ENCODE measurements at places on chromosomes 2 and 18.

DNA sequence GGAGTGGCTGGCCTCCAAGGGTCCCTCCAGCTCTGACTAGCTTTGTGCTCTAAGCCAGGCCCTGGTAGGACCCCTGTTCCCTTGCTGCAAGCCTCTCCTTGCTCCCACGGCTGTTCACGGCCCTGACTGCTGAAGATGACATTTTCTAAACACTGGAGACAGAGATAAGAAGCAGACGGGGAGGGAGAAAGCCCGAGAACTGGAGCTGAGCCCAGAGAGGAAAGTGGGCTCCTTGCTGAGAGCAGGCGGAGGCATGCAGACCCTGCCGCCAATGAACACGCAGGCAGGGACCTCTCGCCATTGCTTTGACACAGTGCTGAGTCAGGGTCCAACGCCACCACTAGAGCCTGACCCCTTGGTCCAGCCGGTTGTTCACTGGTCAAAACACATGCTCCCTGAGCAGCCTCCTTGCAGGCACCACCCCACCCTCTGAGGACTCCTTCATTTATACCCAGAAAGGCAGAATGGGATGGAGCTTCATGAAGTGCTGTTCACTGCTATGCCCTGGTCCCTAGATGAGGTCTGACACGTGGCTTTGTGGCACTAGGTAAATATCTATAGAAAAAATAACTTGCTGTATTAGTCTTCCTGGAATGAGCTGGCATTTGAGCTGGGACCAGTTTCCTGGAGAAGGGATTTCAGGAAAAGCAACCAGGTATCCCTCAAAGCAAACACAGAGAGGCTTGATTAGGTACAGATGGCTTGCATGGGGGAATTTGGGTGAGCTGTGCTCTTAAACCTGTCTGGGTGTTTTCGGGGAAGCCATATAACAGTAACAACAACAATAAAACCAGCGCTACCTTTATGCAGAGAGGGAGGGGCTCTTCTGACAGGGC is 65.7 kb downstream of the MCFD2 start:
- no peak for DNase-seq

DNA sequence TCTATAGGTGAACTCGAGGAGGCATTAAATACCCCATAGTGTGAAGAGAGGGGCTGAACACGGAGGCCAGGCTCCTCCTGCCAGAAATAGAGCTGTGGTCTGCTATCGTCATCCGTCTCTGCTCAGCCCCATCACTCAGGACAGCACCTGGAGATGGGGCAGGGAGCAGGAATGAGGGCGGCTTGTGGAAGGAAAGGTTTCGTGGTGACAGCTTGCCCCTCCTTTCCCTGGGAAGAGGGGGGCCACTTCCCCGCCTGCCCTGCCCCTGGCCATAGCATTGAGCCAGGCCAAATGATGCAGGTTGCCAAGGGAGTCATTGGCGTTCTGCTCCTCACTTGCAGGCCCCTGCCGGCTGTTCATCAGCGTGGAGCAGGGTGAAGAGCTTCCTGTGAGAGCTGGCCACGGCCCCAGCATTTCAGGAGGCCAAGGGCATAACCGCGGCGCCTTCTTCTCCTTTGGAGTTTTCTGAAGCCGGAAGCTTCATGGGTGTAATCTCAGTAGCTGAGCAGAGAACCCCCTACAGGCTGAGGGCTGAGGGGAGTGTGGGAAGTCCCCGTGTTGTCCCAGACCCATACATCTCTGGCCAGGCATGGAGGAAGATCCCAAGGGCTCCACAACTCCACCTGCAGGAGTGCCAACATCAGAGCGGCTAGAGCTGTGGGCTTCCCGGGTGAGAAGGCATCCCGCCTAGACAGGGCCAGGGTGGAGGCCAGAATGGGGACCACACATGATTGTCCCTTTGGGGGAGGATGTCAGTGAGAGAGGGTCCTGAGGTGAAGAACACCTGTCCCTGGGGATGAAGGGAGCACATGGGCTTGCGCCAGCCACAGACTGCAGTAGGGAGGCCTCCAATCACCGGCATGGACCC is 112.5 kb upstream of the GLI2 start:
- no peak for DNase-seq

GRCh38 chr2:120654381-120655134 is 81.1 kb upstream of the GLI2 start:
- no peak for DNase-seq

DNA sequence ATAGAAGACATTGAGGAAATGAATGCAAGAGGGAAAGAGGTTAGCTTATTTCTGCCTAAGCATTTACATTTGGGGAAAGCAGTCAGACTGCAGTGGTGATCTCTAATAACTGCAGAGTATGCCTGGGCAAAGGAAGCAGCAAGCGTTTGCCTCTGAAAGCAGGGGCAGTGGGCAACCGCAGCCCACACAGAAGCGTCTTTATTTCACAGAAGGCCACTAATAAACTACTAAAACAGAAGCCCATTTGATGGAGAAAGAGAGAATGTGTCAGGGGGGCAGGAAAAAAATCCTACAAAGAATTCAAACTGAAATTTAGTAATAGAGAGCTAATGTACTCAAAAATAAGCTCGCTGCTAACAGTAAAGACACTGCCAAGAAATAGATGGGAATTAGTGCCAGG is 53.1 kb downstream of the LRRTM4 start:
- no peak for DNase-seq

DNA sequence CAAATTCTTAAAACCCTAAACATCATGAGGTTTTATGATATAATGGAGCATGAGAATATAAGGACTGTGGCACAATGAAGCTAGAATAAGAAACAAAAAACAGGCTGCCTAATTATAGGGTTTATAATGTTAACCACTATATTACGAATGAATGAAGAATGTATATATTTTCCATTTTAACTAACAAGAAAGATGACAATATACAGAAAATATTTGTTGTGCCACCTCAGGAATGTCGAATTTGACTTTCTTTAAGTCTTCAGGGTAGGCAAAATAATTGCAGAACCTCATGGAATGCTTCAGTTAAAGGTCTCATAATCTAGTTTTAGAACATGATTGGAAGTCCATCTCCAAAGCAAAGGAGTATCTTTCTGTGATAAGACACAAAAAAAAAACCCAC is 282.9 kb upstream of the SLC8A1 start:
- no peak for DNase-seq

DNA sequence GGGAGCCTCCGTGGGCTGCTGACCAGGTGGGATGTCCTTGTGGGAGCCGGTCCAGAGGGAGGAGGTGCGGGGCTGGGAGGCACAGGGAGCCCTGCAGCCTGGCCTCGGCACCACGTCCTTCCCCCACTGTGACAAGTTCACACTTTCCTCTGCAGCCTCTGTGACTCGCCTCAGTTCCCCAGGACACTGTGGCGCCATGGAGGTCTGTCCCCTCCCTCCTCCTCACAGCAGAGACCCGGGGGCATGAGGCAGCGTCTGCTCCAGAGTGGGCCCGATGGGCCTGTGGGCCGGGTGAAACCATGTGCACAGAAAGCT is 27.3 kb upstream of the KCNG2 start:
- no peak for DNase-seq

GRCh38 chr18:55861266-55861665 is 273.3 kb upstream of the TCF4 start:
- DNase-seq = no peak

GRCh38 chr18:32287249-32287648 is 97.4 kb downstream of the MEP1B start:
- peak; percentile 67 for DNase-seq

GRCh38 chr18:70459251-70459650 is 170.4 kb downstream of the SOCS6 start:
- DNase-seq = no peak

GRCh38 chr2:224999754-225000153 is 42.5 kb downstream of the DOCK10 start:
- no peak for DNase-seq

DNA sequence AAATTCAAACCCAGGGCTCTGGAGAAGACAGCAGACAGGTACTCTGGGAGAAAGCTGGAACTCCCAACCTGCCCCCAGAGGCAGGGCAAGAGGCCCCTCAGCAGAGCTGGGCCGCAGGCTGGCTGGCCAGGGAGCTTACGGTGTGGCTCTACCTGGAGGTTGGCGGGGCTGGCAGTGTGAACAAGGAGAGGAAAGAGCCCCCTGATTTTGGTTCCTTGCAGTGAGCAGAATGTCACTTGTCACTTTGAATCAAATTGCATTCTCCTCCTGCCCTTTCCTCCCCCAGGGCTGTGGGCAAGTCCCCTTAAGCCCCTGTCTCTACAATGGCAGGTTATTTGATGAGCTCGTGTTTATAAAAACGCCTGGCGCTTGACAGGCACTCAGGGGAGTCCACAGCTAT is 32.6 kb downstream of the MYO7B start:
- peak; percentile 48 for DNase-seq

DNA sequence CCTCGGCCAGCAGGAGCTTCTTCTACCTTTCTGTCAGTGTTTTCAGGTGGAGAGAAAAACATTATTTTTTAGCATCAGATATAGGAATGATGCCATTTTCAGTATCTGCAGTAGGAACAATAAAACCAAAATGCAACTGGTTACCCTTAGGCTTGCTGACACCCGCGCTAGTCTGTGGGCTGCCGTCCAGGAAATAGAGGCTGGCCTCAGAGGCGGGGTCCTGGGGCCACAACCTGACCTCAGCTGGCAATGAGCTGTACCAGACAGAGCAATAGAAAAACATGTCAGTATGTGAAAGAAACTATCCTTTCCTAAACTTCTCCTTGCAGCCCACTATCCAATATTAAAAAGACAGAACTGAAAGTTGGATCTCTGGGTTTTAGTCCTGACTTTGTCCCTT is 4.6 kb upstream of the ST6GAL2 start:
- no peak for DNase-seq

DNA sequence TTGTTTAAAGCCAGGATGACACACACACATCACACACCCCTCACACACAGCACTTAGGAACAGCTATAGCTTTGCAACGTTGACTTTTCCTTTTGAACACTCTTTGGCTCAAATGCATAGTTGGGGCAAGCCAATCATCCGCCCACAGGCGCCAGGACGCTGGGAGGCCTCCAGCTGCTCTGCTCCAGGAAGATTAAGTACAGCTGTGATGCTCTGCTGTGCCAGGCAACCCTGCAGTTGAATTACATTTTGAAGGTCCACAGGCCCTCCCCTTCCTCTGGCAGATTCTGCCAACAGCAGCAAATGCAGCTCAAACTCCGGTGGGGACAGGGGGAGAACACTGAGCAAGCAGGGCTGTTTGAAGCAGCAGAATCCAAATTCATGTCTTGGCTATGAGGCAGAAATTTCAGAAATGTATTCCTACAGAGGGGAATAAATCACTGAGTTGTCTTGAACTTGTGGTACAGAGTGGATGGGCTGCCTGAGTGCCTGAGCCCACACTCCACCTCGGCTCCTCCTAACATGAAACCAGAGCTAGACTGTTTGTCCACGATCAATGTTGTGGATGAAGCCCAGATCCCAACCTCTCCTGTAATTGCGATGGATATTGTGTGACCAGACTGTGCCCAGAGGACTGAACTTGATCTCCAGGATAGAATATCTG is 86.5 kb upstream of the PPP1CB start:
- DNase-seq = peak; percentile 80

DNA sequence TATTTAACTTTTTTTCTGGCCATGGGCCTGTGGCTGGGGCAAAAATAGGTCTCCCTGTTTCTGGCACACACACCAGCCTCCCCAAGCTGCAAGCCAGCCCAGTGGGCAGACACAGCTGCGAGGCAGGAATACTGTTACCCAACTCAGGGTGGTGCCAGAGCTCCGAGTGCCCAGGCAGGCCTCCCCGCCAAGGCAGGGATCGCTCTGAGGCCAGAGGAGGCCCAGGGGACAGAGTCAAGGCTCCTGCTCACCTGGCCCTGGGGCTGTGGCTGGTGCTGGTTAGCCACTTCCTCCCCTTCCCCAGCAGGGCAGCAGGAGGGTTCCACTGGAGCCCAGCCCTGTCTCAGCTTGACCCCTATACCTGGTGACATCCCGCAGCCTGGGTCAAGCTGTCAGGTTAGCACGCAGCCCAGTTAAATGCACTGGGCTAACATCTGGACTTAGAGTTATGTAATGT is 67.1 kb upstream of the EPAS1 start:
- no peak for DNase-seq

GRCh38 chr2:79179036-79179435 is 19.5 kb upstream of the REG3A start:
- DNase-seq = no peak

DNA sequence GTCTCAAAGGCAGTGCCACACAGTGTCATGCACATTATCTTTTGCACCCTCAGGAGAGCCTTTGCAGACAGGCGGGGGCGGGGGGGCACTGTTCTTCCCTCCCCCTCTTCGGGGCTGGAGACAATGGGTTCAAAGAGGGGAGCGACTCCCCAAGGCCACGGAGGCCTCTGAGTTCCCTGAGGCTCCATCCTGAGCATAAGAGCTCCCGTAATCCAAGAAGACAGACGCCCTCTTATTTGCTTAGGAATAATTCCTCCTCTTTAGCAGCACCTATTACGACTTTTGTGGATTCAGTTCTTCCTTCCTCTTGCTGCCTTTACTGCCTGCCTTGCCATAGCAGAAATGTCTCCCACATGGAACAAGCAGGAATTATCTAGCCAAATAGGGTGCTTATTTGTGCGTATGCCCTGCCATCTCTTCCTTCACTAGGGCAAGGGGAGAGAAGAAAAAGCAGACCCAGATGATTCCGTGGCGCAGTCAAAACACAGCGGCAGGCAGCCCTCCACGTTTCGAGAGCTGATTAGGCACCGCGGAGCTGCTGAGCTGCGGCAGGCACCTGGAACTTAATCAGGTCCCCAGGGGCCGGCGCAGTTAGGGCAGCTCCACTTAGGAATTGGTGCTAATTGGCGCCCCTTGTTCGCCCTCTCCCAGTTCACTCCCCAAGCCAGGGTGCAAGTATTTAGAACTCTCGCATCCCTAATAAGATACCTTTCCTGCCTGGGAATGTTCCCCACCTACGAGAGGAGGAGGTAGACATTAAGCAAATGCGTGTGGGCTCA is 233.4 kb upstream of the MYT1L start:
- DNase-seq = no peak

- no peak for DNase-seq
Measured at GRCh38 chr2:219291910-219292490, 12.8 kb downstream of the DNAJB2 start.

DNA sequence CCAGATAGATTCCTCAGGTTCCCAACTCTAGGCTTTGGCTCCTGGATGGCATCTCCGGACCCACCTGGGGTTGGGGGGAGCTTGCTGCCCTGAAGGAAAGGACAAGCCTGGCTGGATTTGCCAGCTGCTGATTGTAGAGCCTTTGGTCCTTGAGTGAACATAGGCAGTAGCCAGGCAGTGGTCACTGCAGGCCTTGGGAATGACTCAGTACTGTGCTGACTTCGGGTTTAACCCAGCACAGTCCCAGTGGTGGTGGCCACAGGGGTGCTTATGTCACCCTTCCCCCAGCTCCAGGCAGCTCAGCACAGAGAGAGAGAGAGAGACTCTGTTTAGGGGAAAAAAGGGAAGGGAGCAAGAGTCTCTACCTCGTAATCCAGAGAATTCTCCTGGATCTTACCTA is 27.7 kb upstream of the ACTR2 start:
- no peak for DNase-seq

DNA sequence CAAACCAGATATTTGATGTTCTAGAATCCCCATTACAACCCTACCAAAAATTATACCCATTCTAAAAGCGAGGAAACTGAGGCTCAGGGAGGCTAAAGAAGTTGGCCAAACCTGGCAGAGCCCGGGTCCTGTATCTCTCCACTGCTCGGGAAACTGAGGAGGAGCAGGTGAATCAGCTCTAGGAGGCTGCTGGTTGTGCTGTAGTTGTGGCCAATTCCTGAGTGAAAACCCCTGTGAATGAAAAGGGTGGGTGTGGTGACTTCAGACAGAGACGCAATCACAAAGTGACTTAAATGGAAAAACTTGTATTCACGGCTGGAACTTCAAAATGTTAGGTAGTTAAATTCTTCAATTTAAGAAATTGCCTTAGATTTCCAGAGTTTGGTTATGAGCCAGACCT is 105.7 kb upstream of the SEC11C start:
- DNase-seq = no peak

All from right atrium auricular region (tissue), 2 donors.